SK-MEL-5 (cell line): ENCODE measurements at places on chromosomes 16 and 17. TPM values are rescaled to one million over a fixed set of nuclear protein-coding genes. Genes with fewer than 3 reads are reported as not detected.

GRCh38 chr16:81478876-81479511 is 34.4 kb downstream of the CMIP start:
- DNase-seq: no peak

Gene PLCD3
- 4.0 and 9.8 TPM in 2 replicates for total RNA-seq

DNA sequence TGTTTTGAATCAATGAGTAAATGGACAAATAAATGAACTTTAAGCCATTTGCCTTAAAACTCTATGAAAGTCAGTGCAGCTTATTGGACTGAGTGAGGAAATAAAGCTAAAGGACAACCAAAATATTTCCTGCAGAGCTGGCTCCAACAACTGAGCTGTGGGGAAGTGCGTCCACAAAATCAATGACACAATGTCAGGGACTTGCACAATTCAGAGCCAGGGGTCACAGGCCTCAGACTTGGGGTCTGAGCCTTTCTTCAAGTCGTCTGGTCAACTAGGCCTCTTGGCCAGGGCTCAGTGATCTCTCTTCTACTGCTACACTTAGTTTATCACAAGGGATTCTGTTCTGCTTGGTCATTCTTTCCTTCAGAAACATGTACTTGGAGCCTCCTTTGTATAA is 26.2 kb upstream of the RHBDL3 start:
- no peak for DNase-seq

Gene PIK3R6
- 0.05 TPM in 1 of 2 replicates, not detected in the other for total RNA-seq

DNA sequence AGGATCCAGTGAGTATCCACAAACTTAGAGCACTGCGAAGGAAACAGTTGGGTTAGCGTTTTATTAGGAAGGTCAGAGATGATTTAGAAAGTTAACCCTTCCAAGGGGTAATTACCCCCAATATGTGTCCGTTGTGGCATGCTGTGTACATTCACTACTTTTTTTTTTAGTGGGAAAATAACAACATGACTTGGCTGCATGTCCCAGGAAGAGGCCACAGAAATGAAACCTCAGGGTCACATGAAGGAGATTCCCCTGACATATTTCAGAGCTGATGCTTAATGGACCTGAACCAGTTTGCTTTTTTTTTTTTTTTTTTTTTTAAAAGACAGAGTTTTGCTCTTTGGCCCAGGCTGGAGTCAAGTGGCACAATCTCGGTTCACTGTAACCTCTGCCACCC is 167.5 kb downstream of the PRKCA start:
- no peak for DNase-seq

DNA sequence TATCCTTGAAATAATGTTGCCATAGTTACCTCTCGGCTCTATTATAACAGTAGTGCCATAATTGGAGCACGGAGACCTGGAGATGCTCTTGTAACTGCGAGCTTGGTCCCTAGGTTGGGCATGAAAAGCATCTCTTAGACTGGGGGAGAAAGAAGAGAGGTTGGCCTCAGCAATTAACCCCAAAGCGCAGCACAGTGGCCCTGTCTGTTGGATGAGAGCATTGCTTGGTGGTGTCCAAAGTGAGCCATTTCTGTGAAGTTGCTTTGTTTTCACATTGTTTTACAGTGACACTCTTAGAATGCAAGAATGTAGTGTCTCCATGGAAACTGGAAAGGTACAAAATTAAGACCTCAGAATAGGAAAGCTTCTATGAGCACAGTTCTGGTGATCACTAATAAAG is 660.7 kb upstream of the EEF2KMT start:
- DNase-seq: no peak

Gene CAPNS2
- total RNA-seq: 0.37 and 0.40 TPM in 2 replicates

Gene MYH8
- total RNA-seq: not detected in 2 replicates

DNA sequence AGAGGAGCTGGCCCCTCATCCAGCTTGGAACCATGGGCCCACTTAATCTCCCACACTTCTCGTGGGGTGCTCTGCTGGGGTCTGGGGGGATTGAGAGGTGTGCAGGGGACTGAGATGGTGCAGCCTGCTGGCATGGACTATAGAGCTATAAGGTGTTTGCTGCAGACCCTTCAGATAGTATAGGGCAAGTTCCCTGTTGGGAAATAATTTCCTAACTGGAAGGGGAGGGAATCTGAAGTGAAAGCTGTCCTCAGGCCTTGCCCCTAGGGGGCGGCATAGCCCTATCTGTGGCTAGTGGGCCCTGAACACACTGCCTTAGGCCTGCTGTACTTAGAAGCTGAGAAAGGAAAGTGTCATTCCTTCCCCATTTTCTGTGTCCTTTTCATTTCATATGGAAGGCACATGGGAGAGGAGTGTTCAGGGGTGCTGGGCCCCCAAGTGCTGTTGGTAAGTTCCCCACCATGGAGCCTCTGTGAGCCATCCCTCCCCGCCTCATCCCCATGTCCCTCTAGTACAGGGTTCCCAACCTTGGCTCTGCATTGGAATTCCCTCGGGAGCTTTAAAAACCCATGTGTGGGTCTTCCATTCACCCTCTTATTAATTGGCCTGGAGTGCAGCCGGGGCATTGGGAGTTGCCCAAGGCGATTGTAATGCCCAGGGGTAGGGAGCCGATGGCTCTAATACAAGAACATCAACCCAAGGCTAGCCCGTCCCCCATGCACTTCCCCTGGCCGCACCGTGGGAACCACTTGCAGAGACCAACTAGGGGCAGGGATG is 19.7 kb downstream of the GOSR2 start:
- peak; percentile 77 for DNase-seq

Gene FBXW10B
- 0.16 TPM in 1 of 2 replicates, not detected in the other for total RNA-seq
